Epithelial cell of prostate (primary cell): ENCODE measurements at places on chromosomes 13 and 19.
A peak's percentile ranks its signal among the peaks of the same experiment; 100 is the strongest.

DNA sequence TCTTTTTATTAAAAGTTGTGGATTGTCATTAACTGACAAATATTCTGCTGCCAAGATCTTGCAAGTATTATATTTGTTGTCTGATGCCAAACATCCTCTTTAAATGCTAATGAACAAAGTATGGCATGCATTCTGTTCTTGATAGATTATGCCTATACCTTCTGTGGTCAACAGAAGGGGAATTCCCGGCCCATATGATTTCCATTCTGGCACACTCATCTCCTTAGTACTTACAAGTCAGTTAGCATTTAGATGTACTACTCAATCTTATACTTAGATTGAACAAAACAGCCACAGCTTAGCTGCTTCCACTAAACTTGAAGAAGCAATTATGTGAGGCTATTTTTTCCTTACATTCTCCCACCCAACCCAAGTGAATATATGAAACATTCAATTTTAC, 246.1 kb upstream of the DACH1 start:
- DNase-seq: no peak

GRCh38 chr19:1646659-1647453, 5.6 kb downstream of the TCF3 start:
- DNase-seq: no peak

GRCh38 chr13:104854007-104854406, 1681.5 kb downstream of the EFNB2 start:
- no peak for DNase-seq

DNA sequence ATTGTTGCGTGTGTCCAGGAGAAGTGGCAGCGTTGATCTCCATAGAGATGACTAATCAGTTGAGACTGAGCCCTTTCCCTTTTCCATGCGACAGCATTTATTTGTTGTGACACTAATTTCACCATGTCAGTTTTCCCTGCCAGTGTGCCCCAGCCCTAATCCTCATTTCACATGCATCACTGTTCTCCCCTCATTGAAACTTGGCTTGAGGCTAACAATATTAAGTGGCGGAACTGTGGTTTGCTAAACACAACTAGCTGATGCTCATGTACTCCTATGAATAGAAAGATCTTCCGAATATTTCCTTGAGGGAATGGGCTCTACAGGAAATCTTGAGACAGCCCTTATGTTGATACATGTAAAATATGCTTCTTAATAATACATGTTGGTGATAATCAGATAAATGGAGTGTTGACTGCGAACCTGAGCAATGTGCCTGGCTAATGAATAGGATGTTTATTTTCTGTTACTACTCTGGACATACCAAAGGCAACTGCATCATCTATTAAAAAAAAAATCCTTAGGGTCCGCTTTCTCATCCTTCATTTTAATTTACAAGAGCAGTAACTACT, 258.6 kb downstream of the ATP8A2 start:
- no peak for DNase-seq

DNA sequence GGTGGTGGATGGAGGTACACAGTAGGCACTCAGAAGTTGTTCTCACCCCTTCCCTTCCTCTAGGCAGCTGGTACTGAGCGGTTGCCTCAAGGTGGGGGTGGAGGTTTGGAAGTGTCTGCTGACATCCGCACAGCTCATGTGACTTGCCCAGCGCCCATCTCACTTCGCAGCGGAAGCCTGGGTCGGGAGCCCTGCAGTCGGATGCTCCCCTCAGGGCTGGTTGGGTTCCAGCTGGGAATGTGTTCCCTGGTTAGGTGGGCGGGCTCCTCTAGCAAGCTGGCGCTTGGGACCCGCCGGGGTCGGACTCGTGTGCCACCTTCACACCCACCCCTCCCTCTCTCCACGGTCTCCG, 10.2 kb downstream of the PPP1R37 start:
- no peak for DNase-seq

DNA sequence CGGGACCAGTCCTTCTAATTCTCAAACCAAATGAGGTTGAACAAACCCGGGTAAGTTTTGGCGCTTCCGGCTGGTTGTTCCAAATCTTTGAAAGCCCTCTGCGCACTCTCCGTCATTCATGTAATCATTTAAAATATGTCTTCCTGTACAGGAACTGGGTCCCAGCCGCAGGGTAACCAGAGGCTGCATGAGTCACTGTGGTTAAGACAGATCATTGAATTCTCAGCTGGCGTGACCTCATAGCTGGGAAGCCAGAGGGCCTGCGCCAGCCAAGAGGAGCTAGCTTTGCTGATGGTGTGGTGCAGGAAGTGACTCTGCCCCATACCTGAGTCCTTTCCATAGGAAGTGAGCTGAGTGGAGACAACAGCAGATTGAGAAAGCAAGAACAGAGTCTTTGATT, 135.2 kb downstream of the TSHZ3 start:
- DNase-seq: peak; percentile 98

- DNase-seq: no peak
Measured at GRCh38 chr19:18998276-18998675, 35.0 kb downstream of the SUGP2 start.
